ENCODE measurements at places on chromosomes 7 and 10.

- peak; percentile 82 for DNase-seq
These were observed 23.4 kb downstream of the MCMBP start for GRCh38 chr10:119849031-119849789.

GRCh38 chr10:52048051-52048450 is 266.0 kb upstream of the DKK1 start:
- no peak for DNase-seq

DNA sequence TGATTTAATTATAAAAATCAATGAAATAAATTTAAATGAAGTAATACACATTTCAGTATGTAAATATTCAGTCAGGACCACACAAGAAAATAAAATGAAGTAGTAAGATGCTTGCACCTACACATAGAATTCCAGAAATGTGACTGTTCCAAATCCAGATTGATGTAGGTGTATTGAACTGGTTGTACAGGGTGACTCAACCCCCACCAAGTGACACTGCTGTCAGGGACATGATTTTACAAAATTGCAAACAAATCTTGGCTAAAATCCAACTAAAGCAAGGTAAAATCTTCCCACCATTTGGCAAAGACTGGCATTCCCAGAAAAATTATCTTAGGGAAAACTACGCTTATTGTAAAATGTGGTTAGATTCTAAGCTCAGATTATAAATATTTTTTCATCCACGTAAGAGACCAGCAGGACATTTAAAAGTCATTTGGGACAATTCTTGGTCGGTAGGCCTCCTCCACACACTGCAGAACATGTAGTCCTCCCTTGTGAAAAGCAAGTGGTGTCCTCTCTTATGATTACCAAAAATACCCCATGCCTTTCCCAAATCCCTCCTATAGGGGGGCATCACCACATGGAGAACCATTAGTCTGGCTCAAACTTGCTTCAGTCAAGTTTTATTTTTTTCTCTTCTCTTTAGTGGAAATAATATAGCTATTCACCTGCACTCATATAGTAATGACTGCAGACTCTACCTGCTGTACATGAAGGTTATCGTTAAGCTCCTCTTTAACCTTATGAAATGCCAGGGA is 287.1 kb upstream of the SMIM30 start:
- no peak for DNase-seq

DNA sequence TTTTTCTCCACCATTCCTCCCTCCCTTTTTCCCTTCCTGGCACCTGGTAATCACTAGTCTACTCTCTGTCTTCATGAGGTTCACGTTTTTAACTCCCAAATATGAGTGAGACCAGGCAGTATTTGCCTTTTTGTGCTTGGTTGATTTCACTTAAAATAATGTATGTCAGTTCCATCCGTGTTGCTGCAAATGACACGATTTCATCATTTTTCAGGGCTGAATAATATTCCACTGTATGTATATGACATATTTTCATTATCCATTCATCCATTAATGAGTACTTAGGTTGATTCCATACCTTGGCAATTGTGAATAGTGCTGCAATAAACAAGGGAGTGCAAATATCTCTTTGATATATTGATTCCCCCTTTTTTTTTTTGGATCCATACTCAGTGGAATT is 25.8 kb downstream of the GALNT17 start:
- no peak for DNase-seq

GRCh38 chr7:156234192-156234591 is 406.4 kb upstream of the RNF32 start:
- DNase-seq: no peak
